ENCODE measurements at places on chromosomes 11 and 22. TPM values are rescaled to one million over a fixed set of nuclear protein-coding genes. Genes with fewer than 3 reads are reported as not detected.
A peak's percentile ranks its signal among the peaks of the same experiment; 100 is the strongest.

- DNase-seq, result no peak
Measured at GRCh38 chr11:83659466-83659865, 373.3 kb upstream of the CCDC90B start.

- DNase-seq, result no peak
Measured at GRCh38 chr11:62712861-62713260, 5.4 kb downstream of the GNG3 start.

TIMP3 gene
- 121 TPM for polyA plus RNA-seq

GRCh38 chr11:11584937-11585336 is 36.9 kb downstream of the GALNT18 start:
- DNase-seq, result no peak

- DNase-seq, result no peak
Measured at GRCh38 chr22:38864361-38865191, 7.4 kb downstream of the CBX6 start.

DNA sequence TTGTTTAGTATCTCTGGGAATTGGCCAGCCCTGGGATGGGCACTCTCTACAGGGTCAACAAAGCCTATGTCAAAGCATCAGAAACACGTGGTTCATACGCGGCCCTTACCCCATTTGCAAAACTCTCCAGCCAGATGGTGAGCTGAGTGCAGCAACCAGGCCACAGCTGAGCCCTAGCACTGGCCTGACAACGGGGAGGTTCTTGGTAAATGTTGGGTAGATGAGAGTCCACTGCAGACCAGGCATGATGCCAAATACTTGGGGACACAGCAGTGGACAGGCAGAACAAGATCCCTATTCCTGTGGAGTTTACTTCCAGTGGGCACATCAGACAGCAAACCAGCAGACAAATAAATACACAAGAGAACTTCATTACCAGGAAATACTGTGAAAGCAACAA is 172.1 kb upstream of the SYT13 start:
- no peak for DNase-seq

DNA sequence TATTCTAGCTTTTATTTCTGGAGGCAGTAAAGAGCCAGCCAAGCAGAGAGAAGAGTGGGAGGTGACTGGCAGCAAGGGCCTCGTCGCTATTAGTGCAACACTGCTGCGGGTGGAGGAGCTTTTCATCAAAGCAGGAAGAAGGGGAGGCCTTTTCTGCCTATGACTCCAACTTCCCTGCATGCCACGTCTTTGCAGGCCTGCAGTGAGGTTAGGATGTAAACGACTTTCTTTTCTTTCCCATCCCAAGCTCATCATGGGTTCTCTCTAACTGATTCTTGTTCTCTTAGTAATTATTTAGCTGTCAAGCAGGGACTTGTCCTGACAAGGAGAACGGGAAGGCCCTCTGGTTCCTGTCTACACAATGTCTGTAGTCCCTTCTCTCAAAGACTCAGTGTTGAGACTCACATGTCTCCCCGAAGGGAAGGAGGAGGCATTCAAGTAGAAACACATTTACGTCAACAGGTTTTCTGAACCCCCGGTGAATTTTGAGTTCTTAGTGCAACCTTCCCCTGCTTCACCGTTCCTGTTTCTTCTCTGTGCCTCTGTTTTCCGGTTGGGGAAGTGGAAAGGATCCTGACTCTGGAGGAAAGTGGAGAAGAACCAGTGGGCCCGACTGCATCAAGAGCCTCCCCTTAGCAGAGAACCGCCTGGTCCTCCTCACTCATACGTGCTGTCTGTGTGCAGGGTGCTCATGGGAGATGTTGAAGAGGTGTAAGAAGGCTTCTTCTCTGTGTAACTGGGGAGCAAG is 56.9 kb downstream of the PACS1 start:
- DNase-seq, result peak; percentile 63

- no peak for DNase-seq
Measured at GRCh38 chr11:131817687-131818188, 447.3 kb downstream of the NTM start.

DNA sequence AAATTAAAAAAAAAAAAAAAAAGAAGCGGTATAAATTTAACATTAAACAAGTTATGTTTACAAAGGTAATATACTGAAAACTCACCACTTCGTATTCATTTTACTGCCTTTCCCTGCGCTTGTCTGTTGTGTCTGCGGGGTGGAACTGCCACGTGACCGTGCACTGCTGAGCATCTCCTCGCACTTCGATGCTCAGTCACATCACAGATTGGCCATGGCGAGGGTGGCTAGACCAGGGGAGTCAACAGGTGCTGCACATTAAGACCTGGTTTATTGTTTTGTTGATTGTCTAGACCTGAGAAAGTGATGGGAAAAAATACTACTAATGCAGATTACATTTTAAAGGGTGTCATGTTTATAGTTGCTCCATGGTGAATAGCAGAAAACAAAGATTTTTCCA is 22.8 kb upstream of the TUB start:
- no peak for DNase-seq

CADM1 gene
- polyA plus RNA-seq, result 131 TPM

DNA sequence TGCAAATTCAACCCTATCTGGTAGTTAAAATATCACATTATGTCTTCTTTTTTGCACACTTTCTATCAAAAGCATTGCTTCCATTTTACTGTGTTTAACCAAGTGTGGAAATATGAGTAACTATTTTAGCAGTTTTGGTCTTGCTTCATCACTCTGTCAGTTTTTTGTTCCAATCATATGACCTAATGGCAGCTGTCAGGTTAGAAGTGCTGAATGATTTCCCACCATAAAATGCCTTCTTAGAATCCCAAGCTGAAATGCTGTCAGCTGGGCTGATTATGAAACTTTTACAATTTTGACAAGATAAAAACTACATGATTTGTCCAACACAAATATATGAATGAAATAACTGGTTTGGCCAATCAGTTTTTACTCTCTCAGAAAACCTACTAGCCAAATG is 1654.6 kb upstream of the RAG2 start:
- DNase-seq, result no peak

- DNase-seq, result no peak
Measured at GRCh38 chr11:47127213-47127612, 49.5 kb downstream of the ARFGAP2 start.

MUC5B gene
- polyA plus RNA-seq, result 0.22 TPM

GRCh38 chr11:11710556-11710955 is 88.8 kb upstream of the GALNT18 start:
- DNase-seq, result no peak

- DNase-seq, result no peak
Measured at GRCh38 chr22:26401726-26402125, 27.3 kb upstream of the ASPHD2 start.

- DNase-seq, result no peak
Measured at GRCh38 chr11:119298726-119299125, 18.2 kb downstream of the MCAM start.

DNA sequence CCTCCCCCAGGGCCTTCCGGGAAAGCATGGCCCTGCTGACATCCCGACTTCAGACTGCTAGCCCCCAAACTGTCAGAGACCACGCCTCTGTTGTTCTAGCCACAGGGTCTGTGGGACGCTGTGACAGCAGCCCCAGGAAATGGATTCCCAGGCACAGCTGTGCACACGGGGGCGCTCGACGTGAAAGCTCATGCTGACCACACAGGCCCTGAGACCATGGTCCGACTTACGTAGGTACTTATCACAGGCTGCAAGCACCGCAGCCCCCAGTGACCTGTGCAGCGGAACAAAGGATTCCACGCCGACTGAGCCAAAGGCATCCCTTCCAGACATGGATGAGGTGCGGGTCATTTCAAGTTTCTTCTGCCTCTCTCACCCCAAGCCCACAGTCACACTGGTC is 150.6 kb downstream of the CTTN start:
- no peak for DNase-seq

- DNase-seq, result no peak
Measured at GRCh38 chr11:134333312-134333711, 1.5 kb downstream of the GLB1L2 start.

DNA sequence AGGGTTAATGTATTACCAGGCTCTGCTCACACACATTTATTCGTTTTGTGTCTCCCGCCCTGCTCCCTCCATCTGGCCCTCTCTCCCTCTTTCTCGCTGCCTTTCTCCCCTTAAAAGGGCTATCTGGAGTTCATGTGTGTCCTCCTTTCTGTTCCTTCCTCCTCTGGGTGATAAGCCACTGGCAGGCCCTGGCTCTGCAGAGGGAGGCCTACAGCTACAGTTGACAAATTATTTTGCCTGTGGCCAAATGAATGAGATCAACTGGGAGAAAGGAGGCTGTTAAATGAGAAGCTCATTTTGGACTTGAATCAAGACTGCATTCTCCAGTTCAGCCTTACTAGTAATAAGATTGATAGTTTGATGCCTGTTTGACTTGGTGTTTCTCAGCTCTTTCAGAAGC is 17.5 kb upstream of the OPCML start:
- no peak for DNase-seq

- DNase-seq, result no peak
Measured at GRCh38 chr22:20583471-20583922, 76.1 kb downstream of the MED15 start.

All from renal pelvis (tissue), 12 donors.